Stimulated activated CD4-positive, alpha-beta T cell treated with anti-CD3 and anti-CD28 coated beads, Interleukin-1b, Interleukin-23, amount 100 ng/mL, for 48 hours (primary cell): ENCODE measurements at places on chromosomes 1 and 21.
A peak's percentile ranks its signal among the peaks of the same experiment; 100 is the strongest.

- DNase-seq: no peak
Observed at GRCh38 chr1:241351841-241352240, 5.2 kb downstream of the RGS7 start.

DNA sequence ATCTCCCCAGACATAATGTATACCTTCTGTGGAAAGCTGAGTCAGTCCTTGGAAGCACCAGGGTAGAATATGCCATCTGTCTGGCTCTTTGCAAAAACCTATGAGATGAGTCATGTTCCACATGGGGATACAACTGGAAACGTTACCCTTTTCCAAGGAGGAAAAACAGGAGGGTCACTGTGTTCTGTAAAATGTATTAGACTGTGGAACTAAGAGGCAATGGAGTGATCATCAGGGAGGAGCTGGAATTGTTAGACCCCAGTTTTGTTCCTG lies 16.1 kb upstream of the PSMD4 start:
- no peak for DNase-seq

- DNase-seq: no peak
Observed at GRCh38 chr1:68346188-68346808, 103.5 kb downstream of the RPE65 start.

DNA sequence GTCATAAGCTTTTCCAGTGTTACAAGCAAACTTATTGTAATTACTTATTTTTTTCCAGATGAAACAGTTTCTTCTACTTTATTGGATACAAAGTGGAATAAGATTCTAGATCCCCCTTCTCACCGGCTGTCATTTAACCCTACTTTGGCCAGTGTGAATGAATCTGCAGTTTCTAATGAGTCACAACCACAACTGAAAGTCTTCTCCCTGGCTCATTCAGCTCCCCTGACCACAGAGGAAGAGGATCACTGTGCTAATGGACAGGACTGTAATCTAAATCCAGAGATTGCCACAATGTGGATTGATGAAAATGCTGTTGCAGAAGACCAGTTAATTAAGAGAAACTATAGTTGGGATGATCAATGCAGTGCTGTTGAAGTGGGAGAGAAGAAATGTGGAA lies 95.5 kb downstream of the ZFYVE9 start:
- DNase-seq: no peak

GRCh38 chr1:70509996-70510876 lies 99.2 kb downstream of the CTH start:
- DNase-seq: no peak

GRCh38 chr1:25922056-25922970 lies 16.1 kb upstream of the STMN1 start:
- peak; percentile 40 for DNase-seq

- no peak for DNase-seq
Observed at GRCh38 chr1:20029178-20029912, 40.6 kb upstream of the PLA2G5 start.

DNA sequence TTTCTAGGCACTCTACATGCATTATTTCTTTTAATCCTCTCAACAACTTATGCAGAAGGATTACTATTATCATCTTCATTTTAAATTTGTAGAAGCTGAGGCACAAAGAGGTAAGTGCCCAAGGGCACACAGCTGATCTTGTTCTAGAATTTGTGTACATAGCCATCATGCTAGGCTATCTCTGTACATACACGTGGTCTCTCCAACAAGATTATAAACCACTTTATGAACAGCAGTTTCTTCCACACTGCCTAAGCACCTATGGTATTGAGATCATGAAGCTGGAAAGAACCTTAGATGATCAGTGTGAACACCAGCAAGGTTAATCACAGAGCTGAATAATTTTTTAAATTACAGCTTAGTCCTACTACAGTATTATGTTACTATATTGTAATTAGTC lies 28.9 kb downstream of the UCHL5 start:
- no peak for DNase-seq

DNA sequence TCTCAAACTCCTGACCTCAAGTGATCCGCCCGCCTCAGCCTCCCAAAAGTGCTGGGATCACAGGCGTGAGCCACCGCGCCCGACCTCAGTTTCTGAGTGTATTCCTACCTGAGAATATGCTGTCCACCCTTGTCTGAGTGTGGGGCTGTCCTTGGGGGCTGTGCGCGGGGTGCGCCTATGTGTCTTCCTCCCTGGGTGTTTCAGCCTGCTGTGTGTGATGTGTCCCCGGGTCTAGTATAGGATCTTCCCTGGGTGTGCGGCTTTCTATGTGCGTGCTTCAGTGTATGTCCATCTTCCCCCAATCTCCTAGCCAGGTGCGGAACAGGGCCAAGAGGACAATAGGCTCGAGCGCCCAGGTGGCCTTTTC lies 8.3 kb upstream of the ID3 start:
- DNase-seq: no peak

- peak; percentile 27 for DNase-seq
Observed at GRCh38 chr1:2411801-2412394, 466 bp downstream of the PEX10 start.

DNA sequence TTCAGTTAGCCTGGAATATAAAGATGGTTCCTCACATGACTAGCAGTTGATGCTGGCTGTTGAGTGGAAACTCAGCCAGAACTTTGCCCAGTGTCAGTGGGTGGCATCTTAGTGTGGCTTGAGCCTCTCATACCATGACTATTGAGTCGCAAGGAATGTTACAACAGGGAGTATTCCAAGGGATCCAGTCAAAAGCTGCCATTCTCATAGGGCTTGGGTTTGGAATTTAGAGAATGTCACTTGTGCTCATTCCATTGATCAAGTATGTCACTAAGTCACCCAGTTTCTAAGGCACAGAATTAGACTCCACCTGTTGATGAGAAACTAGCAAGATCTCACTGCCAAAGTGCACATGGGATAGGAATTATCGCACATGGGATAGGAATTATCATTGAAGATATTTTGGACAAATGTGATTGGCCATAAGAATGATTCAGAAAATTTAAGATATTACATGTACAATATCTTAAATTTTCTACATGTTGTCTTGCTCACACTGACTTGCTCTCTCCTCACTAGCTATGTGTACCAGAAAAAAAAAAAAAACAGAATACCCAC lies 1290.7 kb upstream of the ADGRL2 start:
- DNase-seq: no peak

DNA sequence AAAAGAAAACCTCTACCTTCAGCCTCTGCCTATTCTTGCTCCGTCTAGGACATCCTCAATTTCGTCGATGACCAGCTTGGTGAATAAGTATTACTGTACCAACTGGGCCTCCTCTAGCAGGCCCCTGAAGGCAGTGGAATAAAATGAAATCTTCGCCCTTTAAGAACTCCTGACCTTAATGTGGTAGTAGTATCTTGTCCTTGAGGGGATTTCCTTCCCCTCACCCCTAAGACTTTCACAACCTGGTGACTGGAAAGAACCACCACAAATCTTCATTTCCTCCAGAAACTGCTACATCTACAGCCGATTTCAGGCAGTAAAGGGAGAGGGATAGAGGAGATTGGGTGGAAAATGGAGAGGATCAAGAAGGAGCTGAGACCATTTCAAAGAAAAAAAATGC lies 1.6 kb upstream of the HAX1 start:
- no peak for DNase-seq

- DNase-seq: no peak
Observed at GRCh38 chr1:158527190-158527815, 26.9 kb downstream of the OR6Y1 start.

DNA sequence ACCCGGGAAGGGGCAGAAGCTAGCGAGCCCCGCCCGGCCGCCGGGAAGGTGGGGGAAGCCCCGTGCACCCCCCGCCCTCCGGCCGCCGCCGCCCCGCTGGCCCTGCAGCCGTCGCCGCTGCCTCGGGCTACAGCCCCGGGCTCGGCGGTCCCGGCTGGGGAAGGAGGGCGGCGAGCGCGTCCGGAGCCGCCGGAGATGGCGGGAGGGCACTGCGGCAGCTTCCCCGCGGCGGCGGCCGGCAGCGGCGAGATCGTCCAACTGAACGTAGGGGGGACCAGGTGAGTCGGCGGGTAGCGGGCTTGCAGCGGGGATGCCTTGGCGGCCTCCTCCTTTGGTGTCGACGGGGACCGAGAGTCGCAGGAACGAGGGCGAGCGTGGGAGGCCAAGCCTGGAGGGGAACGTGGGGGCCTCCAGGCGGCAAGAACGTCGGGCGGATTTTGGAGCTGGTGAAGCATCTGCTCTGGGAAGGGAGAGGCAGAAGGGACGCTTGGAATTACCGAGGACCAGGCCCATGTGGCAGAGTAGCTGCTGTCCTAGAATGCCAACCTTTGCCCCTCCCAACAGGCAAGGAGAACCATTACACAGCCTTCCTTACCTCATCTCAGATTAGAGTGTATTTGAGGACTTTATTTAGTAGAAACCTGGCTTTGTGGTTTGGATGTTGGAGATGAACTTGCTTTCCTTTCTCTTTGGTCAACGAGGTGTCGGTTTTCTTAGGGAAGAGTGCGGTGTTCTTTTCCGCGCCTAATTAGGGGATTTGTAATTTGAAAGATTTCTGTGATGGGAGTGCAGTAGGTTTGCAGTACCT lies 591 bp downstream of the KCTD3 start:
- peak; percentile 40 for DNase-seq

GRCh38 chr1:3707298-3707938 lies 44.8 kb upstream of the CCDC27 start:
- no peak for DNase-seq

DNA sequence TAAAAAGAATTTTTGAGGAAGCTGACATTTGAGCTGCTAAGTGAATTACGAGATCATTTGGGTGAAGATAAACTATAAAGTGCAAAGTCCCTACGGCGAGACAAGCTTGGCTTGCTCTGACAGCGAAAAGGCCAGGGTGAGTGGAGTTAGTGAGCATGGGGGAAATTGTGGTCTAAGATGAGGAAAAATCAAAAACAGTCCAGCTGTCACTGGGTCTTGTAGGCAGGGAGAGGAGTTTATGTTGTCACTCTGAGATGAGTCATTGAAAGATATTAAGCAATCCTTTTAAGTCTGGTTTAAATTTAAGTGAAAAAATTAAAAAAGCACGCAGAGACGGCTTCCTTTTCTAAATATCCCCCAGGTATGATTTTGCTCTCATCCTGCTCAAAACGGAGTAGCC lies 601.9 kb downstream of the MRPL39 start:
- DNase-seq: no peak

DNA sequence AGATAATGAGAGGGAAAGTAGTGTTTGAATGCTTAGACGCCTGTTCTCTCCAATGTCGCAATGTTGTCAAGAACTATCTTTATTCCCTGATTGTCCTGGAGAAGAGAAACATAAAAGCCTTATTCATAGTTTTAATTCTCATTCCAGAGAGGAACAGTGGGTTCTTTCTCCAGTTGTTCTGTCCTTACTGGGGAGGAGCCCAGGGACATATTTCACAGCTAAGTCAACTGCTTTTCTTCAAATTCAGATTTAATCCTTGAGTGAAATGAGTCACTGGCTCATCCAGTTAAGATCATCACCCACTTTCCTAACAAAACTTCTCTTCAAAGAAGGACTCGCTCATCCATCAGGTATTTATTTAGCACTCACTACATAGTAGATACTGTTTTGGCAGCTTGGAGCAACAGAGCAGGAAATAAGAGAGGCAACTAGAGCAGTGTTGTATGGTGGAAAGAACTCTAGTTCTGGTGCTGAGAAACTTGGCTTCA lies 365.7 kb upstream of the USP24 start:
- DNase-seq: no peak

DNA sequence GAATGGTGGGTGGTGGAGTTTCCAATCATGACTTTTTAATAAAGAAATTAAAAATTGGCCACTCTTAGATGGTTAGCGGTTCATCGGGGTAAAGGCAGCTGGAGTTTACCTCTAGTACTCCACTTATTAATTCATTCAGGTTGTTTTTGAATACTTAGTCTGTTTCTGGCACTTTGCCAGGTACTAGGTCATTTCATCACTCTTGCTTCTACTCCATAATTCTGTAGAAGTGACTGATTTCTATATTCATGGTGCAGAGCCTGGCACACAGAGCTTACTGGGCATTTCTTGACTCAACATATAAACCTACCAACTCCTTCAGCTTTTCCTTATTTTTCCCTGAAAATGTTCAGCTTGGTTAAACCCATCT lies 31.5 kb downstream of the FOXD2 start:
- no peak for DNase-seq

DNA sequence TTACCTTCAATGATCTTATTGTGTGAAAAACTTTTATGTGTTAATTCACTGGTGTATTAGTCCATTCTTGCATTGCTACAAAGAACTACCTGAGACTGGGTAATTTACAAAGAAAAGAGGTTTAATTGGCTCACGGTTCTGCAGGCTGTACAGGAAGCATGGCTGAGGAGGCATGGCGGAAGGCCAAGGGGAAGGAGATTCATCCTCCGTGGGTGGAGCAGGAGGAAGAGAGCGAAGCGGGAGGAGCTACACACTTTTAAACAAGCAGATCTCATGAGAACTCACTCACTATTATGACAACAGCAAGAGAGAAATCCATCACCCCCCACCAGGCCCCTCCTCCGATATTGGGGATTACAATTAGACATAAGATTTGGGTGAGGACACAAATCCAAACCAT lies 44.2 kb upstream of the RGS7 start:
- no peak for DNase-seq

DNA sequence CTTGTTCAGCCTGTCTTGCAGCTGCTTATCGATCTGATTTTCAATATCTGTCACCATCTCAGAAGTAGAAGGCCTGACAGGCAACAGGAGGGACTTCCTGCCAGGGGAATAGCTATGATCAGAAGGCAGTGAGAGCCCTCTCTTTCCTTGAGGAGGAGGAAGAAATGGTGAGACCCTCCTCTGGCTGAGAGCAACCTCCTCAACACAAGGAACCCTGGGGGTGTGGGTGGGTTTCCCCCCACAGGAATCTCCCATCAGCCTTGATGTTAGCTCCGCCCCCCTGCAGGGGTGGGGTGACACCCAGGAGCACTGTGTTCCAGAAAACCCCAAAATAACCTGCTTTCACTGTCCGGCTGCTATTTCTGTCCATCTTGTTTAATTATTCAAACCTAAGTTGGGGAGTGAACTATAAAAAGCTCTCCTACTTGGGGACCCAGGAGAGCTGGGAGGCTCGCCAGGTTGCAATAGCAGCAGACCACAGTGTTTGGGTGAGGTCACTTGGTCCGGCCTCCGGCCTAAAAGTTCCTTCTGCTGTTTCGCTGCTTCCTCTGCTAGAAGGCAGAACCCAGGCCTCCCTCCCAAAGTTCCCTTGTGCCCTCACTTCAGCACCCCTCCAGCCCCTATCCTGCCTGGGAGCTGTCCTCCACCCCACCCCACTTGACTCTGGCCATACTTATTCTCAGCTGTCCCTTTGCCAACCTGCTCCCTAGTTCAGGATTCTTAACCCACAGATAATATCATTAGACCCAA lies 7.8 kb upstream of the MEF2D start:
- DNase-seq: no peak

DNA sequence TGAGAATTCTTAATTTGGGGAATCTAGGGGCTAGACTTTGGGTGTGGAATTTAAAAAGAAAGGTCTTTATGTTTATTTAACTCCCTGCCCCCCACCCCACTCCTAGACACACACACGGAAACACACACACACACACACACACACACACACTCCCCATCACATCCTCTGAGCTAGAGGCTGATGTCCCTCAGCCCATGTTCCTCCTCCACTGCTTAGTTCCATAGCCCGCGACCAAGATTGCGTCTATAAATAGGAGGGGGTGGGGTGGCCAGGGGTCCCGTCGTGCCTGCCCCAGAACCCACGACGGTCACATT lies 655 bp upstream of the KIRREL1 start:
- no peak for DNase-seq
